ENCODE measurements at places on chromosomes 3 and 15.

GRCh38 chr3:11077466-11077865, 76.8 kb upstream of the HRH1 start:
- no peak for DNase-seq

DNA sequence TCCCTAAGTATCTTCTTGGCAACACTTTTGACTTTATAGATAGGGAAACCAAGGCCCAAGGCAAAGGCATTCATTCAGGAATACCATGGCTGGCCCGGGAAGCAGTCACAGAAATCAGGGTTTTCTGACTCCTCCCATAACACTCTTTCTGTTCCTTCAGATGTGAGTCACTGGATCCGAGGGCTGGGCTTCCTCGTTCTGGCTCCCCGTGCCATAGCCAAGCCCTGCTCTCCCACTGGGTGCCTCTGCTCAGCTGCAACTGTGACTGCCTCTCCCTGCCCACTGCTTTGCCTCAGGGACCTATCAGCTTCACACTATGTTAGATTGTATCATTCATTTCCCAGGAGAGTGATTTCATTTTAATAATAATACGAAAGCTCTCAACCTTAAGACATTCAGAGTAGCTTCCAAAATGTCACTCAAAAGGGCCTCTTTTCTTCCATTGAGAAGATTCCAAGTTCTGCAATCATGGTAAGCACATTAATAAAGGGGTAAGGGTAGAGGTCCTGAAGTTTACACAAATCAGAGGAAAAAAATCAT, 50.2 kb downstream of the GABRB3 start:
- no peak for DNase-seq

DNA sequence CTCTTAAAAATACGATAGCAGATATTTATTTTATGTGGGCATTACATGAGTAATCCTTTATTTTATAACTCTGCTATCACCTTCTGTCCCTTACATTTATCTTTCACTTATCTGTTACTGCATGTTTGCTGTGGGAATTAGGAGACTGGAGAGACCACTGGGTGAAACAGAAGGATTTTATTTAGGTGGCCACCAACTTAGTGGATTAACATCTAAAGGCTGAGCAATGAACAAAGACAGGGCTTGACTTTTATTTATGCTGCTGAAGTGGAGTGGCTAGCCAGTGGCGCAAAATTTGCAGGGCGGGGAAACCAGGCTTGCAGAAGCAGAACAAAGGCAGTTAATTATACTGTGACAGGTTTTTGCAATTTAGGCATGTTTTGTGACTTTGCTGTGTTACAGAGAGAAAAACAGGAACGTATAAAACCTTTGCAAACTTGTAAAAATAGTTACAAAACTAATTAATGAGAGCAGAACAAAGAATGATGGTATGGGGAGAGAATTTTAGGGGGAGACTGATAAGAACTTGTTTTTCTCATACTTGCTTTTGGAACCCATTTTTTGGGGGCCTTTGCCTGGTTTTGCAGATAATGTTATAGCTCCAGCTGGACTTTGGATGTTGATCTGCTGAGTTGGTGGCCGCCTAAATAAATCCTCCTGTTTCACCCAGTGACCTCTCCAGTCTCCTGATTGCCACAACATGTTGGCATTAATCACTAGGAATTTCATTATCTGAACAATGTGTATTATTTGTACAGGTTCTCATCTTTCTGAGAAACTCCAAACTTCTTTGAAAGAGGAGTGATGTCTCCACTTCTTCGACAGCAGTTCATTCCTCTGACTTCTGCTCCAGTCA, 18.0 kb downstream of the KLHL24 start:
- DNase-seq: no peak

DNA sequence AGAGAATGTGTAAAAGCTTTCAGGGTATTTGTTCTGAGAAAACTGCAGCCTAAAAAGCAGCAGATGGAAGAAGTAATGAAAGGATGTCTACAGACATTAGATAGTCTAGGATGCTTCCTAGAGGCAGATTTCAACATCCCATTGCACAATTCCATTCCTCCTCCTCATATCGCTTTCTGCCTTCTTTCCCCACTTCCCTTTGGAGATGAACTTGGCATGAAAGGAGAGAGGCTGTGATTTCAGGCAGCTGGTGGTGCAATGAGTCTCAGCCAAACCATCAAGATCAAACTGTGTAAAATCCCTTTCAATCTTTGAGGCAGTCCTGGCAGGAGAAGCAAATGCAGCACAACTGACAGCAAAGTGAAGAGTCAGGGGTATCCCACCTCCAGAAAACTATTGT, 438.7 kb upstream of the KCNMB2 start:
- no peak for DNase-seq

GRCh38 chr15:73584699-73585420, 48.3 kb downstream of the NPTN start:
- no peak for DNase-seq

DNA sequence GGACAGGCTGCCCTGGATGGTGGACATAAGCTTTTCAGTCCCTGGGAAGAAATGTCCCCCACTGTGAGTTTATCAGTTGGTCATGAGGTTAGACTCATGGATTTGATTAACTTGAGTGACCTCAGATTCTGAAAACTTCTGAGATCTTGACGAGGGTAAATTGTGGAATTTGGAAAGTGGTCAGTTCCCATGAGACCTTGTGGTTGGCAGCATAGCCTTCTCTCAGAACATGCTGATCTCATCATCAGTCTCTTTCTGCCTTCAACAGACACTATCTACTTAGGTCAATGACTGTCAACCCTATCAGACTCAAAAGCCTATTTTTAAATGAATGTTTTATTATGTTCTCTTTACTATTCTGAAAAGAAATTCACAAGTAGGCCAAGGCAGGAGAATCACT, 45.6 kb upstream of the NDUFB4 start:
- no peak for DNase-seq

DNA sequence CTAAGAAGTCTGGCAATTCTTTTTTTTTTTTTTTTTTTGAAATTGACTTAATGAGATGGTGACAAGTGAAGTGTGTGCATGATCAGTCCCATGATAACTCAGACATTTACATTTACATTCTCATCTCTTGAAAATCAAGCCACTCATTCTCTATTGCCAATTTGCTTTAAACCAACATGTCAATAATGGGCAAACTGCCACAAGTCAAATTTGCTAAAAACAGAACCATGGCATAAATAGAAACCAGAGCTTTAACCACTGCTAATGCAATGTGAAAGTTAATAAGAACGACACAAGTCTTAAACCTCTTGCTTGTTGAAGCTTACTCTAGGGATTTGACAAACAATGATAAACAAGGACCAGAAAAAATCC, 12.0 kb upstream of the COL8A1 start:
- DNase-seq: no peak

- DNase-seq: peak; percentile 17
These were observed 699 bp downstream of the MEGF11 start for GRCh38 chr15:66252685-66253417.

GRCh38 chr15:39649757-39650156, 68.9 kb downstream of the THBS1 start:
- no peak for DNase-seq

DNA sequence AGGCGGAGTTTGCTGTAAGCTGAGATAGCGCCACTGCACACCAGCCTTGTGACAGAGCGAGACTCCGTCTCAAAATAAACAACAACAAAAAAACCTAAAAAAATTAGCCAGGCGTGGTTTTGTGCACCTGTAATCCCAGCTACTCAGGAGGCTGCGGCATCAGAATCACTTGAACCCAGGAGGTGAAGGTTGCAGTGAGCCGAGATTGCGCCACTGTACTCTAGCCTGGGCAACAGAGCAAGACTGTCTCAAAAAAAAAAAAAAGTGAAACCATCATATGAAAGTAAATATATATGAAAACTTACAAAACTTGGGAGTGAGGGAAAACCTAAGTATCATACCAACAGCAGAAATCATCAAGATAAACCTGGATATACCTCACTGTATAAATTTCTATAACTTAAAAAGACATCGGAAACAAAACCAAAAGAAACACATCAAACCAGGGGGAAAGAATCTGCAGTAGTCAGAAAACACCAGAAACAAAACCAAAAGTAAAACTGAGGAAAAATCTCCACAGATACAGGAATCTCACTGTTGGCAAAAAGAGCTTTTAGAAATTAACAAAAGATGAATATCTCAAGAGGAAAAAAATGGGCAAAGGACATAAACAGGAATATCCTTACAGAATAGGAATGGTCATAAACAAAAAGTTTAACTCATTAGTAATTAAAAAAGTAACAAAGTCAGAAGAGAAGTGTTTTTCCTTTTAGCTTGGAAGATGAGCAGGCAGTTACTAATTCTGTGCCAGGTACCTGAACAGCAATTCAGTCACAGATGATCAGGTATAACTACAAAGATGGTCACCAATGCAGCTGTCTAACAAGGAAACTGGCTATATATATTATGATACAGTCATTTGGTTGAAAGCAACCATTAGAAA, 41.3 kb downstream of the ETV5 start:
- no peak for DNase-seq

GRCh38 chr3:24793896-24794295, 299.2 kb upstream of the THRB start:
- DNase-seq: no peak

DNA sequence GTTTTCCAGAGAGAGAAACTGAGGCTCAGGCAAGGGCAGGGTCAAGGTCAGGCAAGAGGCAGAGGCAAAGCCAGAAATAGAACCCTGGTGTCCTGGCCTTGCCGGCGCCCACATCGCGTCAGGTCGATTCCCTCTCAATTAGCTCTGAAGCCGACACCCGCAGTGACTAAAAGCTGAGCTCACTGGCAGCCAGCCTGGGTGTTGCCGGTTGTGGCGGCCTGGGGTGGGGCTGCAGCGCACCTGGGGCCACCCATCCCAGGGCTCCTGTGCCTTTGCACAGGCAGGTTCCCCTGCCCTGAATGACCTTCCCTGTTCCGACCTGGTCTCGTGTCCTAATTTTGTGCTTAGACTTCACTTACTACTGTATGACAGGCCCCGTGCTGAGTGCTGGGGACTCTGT, 6.2 kb downstream of the SEMA3F start:
- DNase-seq: no peak

- no peak for DNase-seq
These were observed 215.5 kb downstream of the PDZRN3 start for GRCh38 chr3:73409138-73409763.

- no peak for DNase-seq
These were observed 318.6 kb upstream of the ICE2 start for GRCh38 chr15:60797444-60798040.

DNA sequence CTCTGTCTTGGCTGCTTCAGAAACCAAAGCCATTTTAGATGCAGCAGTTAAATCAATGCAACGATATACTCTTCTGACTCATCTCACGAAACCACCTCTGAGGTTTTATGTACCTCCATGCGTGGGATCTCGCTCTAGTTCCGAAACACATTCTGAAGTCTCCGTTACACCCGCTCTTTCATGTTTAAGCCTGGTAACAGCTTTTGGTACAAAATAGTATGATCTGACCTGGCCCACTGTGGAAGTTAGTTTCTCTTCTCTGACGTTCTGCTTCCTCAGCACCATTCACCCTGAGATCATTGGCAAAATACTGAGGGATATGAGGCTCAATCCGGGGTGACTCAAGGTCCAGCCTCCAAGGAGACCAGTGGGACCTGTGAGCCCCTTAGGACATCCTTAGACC, 121.9 kb downstream of the TMEM266 start:
- no peak for DNase-seq

DNA sequence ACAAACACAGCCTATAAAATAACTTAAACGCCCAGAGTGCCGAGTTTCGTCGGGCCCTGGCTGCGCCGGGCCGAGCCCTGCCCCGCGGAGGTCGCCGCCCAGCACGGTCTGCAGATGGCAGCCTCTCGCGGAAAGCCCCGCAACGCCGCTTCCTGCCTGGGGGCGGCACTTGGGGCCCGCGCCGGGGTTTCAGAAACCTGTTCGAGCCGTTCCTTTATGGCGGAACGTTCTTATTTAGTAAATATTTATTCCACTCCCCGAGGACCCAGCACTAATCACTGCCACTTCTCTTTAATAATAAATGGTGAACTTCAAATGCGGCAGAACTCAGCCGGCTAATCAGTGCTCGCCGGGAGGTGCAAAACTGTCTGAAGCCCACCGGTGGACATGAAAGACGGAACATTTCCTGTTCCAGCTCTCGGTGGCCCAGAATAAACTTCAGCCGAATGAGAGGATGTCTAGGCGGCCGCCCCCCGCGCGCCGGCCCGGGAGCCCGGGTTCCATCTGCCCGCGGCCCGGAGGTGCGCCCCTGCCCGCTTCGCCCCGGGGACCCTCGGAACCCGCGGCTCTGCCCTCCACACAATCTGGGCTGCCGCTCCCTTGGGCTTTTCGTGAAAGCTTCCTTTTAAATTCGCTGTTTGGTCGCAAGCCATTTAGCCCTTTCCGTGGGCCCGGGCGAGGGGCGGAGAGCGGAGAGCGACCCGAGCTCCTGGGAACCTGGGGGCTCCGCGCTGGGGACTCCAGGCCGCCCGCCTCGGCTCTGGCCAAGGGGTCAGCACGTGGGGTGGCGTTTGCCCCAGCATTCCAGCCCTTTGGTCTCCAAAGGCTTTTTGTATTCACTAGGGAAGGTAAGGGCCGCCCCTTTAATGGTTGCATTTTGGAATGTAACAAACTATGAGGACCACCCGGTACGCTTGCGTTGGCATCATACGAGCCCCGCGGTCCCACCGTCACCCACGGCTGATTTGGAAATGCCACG, 110.8 kb upstream of the ATP11B start:
- peak; percentile 58 for DNase-seq

DNA sequence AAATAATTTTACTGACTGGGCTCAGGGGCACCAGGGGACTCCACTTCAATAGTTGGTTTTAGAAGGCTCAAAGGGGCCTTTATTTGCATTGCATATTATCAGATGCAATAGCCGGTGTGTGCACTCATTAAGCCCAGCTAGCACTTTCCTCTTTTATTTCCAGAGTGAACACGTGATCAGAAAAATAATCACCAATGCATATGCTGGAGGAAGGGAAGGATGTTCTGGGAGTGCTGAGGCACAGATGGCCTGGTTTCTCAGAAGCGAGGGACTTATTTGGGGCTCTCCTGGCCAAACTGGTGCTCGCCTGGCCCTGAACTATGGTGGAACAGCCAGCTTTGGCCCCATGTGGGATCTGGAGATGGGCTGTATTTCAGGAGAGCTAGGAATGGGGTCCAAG, 60.4 kb upstream of the SEC13 start:
- DNase-seq: no peak

GRCh38 chr3:59885899-59886400, 836.1 kb upstream of the CFAP20DC start:
- no peak for DNase-seq

DNA sequence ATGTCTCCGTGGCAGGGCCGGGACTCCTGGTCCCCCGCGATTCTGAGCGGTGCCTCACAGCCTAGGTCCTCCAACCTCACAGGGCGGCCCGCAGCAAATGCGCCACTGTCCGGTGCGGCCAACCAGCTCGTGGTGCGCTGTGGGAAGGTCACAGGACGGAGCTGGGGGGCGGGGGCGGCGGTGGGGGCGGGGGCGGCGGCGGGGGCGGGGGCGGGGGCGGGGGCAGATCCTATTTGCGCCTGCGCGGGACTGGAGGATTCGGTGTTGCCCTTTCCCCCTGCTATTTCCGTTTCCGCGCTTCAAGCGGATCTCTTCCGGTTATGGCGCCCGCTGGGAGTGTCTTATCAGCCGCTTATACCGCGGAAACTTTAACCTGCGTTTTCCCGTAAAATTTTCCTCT, 106.7 kb upstream of the SNRPN start:
- DNase-seq: no peak

Data from activated CD8-positive, alpha-beta memory T cell treated with anti-CD3 and anti-CD28 coated beads, Interleukin-2, amount 50 U/mL, for 4 hours (primary cell).